ENCODE measurements at places on chromosomes 3 and 15.

DNA sequence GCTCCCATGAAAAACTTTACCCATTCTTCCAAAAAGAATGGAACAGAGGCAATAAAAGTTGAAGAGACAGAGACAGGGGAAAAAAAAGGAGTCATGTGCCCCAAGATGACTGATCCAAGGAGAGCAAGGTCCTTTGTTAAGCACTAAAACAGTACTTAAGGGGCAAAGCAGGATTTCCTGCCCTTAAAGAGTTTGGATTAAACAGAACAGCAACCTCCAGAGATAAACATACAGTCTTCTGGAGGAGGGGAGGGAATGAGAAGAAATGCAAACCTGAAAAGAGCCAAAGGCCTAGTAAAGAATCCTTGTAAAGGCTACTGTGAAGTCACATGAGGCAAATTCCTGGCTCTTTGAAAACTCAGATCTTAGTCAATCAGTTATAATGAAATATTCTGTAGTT, 38.2 kb downstream of the SHQ1 start:
- DNase-seq = no peak

DNA sequence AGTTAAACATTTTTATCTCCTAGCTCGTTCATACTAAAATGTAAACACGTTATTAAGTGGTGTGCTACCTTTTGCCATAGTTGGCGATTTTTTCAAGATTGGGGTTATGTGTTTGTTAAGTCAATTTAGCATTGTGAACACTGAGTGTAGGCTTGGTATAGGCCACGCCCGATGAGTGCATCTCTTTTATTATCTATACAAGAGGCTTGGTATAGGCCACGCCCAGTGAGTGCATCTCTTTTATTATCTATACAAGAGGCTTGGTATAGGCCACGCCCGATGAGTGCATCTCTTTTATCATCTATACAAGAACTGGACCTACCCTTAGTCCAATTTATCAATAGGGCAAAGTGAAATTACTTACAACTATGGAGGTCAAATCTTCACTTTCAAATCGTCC, 70.4 kb downstream of the NIPA2 start:
- DNase-seq = no peak

DNA sequence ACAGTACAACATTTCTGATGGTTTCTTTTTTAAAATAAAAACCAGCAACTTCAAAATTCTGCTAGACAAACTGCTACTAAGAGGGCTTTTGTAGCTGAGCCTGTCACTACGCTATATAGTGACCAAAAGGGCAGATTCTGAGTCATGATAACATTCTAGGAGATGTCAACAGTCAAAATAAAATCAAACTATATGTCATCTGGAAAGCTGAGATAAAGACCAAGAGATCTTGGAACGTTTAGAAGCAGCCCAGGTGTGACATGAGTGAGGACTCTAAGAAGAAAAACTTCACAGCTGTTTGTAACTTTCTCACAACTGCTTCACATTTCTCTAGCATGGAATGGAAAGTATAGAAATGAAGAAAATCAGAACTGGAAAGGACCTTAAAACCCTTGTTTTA, 84.6 kb downstream of the FILIP1L start:
- no peak for DNase-seq

- DNase-seq = no peak
These were observed 2.7 kb upstream of the NR2E3 start for GRCh38 chr15:71807691-71808091.

DNA sequence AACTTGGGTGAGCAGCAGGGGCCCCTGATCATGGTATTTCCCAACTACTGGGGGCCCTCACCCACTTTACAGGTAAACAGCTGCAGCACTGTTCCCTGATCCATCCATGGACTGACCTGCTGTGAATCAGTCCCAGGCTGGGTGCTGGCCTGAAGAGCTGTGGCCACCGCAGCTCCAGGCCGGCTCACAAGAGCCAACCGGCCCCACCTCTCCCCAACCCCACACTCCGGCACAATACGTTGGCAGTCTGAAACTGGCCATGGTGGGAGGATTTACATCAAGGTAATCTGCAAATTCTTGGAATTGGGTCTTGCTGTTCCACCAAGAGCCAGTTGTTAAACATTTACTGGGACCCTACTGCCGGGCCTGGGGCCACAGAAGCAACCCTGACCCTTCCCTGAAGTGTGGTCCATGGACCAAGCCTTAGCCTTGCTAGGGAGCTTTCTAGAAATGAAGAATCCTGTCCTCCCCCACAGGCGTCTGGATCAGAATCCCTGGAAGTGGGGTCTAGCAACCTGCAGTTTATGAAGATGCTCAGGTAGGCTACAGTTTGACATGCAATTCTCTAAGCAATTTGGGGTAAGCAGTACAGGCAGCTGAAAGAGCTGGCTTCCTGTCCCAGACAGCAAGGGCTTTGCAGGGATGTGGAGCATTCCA, 3.7 kb downstream of the SLC6A20 start:
- no peak for DNase-seq

- no peak for DNase-seq
These were observed 2.6 kb downstream of the CD276 start for GRCh38 chr15:73686781-73687256.

DNA sequence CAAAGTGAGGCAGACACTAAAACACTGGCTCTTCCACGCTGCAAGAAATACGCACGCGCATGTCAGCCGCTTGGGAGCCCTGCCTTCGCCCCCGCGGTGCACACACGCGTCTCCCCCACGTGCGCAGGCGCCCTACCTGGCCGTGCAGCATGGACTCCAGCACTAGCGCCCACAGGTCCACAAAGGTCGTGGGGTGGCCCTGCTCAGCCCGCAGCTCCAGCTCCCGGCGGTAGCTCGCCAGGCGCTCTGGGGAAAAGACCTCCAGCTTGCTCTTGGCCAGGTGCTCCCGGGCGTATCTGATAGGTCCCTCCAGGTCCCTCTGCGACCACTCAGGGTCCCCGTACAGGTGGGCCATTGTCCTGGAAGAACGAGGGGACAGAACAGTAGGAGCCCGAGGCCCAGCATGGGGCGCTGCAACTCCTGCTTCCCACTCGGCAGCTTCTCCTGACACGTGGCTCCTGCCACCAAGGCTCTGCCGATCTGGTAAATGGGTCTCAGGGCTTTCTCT, 14.9 kb downstream of the PLA2G4D start:
- DNase-seq = no peak

DNA sequence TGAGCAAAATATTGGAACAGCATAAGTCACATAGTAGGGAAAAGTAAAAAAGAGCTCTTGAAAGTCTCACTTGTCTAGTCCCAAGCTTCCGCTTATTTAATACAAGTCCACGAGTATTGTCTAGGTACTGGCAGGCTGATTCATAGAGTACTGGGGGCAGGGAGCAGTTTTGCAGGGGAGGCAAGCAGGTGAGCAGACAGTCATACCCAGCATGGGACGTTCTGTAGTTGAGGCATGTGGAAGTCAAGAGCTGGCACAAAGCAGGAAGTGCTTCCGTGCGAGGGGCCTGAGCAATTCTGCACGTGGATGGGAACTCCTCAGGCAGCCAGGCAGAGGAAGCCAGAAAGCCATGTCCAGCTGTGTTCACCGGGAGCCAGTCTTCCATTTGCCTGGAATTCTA, 287.6 kb downstream of the EPHB1 start:
- no peak for DNase-seq

DNA sequence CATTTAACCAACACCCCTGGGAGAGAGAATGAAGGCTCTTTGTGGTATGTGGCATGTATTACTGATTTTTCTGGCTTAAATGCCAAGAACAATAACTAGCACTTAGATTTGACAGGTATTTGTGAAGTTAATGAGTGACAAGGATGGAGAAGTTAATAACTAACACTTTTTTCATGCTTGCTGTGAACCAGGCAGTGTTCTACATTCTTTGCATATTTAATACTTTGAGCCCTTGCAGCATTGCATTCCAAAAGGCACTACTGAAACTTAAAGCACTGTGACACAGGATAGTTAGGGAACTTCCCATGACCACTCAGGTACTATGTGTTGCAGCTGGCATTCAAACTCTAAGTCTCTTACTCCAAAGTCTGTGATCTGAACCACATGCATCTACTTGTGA, 650.6 kb downstream of the ZPLD1 start:
- DNase-seq = no peak

- DNase-seq = no peak
These were observed 35.3 kb upstream of the PPP2R3A start for GRCh38 chr3:135930255-135930654.

DNA sequence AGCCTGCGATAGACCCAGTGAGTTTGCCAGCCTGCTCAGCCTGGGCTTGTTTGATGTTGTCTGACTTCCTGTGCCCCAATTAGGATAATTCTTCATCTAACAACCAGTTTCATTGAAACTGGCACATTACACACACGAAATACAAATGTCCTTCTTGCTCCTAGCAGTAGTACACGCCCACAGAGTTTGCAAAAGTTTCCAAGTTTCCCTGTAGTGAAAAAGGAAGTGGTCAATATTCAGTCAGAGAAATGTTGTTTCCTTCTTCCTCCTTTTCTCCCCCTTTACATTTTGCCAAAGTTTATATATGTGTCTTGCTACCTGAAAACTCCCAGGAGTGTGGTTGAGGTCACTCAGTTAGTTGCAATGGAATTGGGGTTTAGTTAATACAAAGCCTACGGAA, 58.4 kb upstream of the LRTM1 start:
- no peak for DNase-seq

- DNase-seq = no peak
These were observed 24.5 kb upstream of the BCL6 start for GRCh38 chr3:187769771-187770170.

GRCh38 chr15:93072411-93073394, 16.3 kb downstream of the RGMA start:
- peak; percentile 24 for DNase-seq

DNA sequence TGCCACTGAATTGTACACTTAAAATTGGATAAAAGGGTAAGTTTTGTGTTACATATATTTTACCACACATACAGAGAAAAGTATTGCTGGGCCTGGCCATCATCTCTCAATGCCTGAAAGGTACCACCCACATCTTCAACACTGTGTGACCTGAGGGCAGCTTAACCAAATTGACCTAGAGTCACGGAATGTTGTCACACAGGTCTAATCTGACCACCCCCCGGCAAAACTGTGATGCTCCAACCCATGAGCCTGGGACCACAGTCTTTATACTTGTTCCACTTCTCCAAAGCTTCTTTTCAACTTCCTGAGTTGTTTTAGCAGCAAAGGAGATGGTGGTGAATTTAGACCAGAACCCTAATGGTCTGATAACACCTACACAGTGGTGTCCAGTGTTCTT, 210.3 kb upstream of the TPM1 start:
- no peak for DNase-seq

- DNase-seq = no peak
These were observed 106.2 kb downstream of the XXYLT1 start for GRCh38 chr3:195164573-195165264.

DNA sequence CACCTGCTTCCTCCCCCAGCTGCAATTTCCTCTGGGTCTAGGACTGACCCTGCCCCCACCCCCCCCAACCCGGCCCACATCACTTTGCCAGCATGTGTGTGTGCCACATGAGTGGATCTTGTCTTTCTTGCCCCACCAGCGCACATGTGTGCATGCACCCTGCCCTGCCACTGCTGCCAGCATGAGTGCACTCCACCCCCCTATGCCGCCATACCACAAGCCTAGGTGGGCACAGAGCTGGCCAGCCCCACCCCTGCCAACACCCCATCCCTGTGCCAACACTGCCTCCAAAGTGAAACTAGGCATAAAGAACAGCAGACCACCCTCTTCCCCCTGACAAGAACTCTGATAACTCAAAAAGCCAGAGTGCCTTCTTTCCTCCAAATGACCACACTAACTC, 296.3 kb upstream of the SGO1 start:
- DNase-seq = no peak

DNA sequence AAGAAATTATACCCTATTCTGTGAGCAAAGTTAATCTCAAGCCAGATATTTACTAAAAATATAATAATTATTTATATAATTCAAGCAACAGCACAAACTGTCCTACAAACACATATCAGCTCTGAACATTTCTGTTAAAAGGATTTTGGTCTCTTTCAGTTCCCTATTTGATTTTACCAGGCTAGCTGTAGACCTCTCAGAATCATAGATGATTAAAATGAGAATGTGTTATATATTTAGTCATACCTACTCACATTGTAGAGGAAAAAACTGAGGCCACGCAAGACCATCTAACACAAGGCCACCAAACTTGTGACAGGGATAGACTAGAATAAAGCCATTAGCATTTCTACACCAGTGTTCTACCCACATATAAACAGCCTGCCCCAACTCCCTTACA, 28.5 kb downstream of the ACKR4 start:
- no peak for DNase-seq

DNA sequence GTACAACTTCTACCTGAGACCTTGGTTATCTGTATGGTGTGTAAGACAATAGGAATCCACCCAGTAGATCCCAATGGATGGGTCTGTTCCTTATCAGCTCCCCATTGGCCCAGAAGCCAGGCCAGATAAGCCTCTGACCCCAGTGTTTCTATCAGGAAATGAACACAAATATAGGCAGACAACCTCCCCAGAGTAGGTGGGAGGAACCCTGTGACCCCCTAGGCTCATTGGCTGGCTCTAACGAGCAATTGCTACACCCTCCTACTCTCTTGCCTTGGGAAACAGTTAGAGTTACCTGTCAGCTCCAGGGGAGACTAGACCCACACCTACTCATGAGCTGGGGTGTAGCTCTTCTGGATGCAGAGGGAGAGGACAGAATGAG, 299.9 kb downstream of the UACA start:
- DNase-seq = no peak

- no peak for DNase-seq
These were observed 88.7 kb upstream of the BCL6 start for GRCh38 chr3:187833799-187834578.

- DNase-seq = no peak
These were observed 6.6 kb upstream of the SELENOS start for GRCh38 chr15:101283931-101284330.

- DNase-seq = no peak
These were observed 172.5 kb downstream of the MTHFS start for GRCh38 chr15:79724312-79724711.

DNA sequence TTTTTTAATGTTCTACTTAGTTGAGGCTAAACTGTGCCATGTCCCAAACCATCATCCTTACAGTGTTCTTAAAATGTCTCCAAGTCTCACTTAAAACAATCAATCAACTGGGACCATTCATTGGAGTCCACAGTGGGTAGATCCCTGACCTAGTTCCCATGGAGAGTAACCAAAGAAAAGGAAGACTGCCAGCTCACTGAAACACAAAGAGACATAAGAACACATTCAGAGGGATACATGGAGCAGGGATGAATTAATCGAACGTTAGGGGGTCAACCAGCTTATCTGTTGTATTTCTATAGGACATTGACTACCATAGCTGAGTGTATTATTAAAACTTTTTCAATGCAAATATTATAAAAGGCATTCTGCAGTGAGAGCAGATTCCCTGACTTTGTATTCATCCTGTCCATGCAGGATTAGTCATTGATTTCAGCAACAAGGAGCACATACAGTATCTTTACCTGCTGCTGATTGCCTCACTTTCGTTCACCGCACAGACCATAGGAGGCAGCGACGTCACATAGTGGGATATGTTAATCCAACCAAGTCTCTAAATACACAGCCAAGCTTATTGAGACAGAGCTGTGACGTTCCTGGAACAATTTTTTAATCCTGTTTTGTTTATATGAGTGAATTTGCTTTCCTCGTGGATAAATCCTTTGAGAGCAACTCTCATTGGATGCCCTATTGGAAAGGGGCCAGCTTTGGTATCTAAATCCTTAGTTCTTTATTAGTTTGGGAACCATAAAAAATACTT, 364.9 kb upstream of the RBMS3 start:
- DNase-seq = peak; percentile 11

GRCh38 chr3:188060840-188061544, 93.0 kb upstream of the LPP start:
- DNase-seq = no peak

Data from activated naive CD4-positive, alpha-beta T cell treated with anti-CD3 and anti-CD28 coated beads, Interleukin-2, amount 50 U/mL, for 72 hours (primary cell).